ENCODE measurements at places on chromosomes 3 and 15.

GRCh38 chr3:168154089-168154488, 58.4 kb upstream of the GOLIM4 start:
- no peak for DNase-seq

DNA sequence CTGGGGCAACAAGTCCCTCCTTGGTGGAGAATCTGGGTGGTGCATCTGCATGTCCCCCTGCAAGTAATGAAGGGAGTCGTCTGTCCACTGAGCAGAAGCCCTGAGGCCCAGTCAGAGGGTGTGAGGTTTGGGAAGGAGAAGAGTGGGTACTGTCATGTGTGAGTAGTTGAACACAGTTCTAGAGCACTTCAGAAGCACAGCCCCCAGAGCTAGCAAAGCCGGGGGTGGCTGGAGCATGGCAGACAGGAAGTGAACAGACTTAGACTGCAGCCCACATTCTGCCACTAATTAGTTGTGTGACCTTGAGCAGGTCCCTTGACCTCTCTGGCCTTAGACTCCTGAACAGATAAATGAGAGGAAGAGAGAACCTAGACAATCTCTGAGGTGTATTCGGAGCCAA, 207.6 kb downstream of the UACA start:
- DNase-seq, result no peak

DNA sequence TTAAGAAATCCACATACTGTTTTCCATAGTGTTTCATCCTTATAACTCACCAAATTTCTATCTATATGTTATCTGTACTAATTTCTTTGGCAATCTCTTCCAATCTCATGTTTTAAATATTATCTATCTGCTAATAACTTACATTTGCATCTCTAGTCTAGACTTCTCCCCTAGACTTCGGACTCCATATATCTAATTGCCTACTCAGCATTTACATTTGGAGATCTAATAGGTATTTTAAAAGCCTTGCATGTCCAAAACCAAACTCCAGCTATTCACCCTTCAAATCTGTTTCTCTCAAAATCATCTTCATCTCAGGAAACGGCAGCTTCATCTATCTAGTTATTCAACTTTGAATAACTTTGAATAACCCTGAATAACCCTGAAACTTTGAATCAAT, 35.3 kb downstream of the ZNF385D start:
- DNase-seq, result no peak

- DNase-seq, result no peak
Observed at GRCh38 chr3:32240159-32240545, 1.7 kb downstream of the CMTM8 start.

DNA sequence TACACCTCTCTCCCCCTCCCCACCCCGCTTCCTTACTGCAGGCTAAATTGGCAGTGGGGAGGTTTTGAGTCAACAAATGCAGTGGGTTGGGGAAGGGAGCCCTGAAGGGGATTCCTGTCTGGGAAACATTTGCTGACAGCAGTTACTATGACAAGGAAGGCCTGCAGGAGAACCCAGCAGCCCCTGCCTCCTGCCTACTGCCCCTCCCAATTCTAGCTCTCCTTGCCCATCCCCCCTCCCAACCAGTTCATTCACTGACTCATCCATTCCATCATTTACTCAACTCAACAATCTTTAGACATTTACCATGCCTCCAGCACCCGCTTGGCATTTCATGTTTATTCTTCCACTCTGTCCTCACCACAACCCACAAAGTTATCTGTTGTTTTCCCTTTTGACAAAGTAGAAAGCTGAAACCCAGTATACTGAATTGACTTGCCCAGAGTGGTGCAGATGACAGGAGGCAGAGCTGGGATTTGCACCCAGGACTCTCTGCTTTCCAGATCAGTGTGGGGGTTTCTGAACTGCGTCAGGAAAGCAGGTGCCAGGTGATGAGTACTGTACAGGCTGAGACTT, 75.0 kb downstream of the MAGEF1 start:
- no peak for DNase-seq

GRCh38 chr3:102449341-102449740, 14.5 kb downstream of the ZPLD1 start:
- no peak for DNase-seq

DNA sequence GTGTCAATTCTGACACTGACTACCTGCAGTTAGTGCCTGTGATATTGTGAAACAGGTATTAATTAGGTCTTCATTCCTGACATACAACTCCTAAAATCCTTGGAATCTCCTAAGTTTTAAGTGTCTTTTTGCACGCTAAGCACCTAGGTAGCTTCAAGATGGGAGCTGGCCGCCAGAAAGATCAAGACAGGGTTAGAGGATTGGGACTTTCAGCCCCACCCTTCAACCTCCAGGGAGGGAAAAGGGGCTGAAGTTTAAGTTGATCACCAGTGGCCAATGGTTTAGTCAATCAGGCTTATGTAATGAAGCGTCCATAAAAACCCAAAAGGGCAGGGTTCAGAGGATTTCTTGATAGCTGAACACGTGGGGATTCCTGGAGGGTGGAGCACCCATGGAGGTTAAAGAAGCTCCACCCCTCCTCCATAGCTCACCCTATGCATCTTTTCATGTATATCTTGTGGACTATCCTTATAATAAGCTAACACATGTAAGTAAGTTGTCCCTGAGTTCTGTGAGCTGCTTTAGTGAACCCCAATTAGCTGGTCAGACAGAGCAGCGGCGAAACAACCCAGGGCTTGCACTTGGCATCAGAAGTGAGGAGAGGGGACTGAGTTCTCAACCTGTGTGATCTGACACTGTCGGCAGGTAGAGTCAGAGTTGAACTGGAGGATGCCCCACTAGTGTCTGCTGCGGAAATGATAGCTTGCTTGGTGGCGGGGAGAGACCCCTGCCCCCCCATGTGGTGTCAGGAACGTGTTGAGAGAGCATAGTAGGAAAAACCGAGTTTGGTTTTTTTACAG, 12.8 kb upstream of the SRP14 start:
- DNase-seq, result no peak

- DNase-seq, result no peak
Observed at GRCh38 chr15:67735896-67736295, 89.4 kb upstream of the SKOR1 start.

DNA sequence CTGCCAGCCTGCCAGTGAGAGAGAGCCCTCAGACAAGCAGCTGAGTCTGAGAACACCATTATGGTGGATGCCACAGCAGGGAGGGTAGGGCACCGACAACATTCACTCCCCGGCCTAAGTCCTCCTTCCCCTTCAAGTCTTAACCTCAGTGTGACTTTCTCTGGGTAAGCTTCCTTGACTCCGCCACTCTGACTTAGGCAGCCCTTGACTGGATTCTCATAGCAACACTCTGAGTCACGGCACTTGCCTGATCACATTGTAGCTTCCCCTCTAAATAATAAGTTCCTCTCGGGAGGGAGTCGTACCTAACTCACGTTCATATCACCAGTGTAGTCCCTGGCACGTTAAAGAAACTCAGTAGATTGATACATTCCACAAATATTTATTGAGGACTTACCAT, 180.5 kb downstream of the FOXB1 start:
- no peak for DNase-seq

DNA sequence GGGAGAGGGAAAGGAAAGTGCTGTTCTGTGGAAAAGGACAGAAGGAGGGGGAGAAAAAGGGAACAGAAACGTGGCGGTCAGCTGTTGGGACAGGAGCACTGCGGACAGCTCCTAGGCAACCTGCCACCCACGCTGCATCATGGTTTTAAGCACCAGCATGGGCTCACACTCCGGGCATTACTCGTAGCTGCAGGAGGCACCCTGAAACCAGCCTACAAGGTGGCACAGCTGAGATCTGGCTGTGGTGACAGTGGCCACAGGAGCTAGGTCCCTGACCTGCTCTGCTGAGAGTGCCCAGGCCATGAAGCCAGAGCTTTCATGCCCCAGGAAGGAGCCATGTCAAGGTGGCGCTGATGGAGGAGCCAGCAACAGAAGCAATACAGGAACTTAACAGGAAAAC, 161.4 kb upstream of the ST8SIA2 start:
- DNase-seq, result no peak

GRCh38 chr3:3081381-3082233, 28.6 kb downstream of the IL5RA start:
- no peak for DNase-seq

DNA sequence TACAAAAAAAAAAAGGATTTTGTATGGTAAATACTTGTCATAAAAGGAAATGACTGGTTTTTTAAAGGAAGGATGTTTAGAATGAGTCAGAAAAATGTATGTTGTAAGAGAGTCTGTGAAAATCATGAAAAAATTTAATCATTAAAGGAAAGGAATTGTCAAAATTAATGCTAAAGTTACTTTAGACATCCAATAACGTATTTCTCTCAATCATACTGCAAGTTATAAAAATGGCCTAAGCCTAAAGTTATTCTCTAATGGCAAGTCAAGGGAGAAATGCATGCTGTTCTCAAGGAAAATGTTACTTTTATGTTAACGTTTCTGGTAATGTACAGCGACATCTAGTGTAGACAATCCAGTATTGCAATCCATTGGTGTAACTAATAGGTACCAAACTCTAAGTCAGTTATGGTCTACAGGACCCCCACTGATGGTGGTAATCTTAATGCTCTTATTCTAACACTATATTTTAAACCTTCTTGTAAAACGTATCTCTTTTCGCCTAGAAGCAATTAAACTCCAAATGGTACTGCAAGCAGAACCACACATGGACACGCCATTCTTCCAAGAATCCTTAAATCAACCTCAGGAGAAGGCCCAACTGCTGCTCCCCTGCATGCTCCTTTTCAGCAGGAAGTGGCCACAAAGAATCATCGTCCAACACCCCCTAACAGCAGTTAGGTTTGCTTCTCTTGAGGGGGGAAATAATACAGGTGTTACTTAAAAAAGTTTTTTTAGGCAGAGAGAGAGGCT, 35.2 kb downstream of the NCEH1 start:
- DNase-seq, result no peak

DNA sequence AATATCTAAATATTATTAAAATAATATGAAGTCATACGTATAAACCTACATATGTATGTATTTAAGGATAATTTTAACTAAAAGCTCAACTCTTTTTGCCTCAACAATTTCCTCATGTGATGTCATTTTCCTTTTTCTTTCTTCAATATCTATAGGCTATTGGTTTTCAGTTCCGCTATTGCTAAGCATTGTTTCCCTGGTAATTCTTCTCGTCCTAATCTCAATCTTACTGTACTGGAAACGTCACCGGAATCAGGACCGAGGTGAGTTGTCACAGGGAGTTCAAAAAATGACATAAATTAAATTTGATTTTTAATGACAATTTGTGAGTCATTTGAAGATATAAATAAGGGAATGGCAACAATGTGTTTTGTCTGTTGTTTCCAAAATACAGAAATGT, 16.6 kb downstream of the CD200 start:
- no peak for DNase-seq

DNA sequence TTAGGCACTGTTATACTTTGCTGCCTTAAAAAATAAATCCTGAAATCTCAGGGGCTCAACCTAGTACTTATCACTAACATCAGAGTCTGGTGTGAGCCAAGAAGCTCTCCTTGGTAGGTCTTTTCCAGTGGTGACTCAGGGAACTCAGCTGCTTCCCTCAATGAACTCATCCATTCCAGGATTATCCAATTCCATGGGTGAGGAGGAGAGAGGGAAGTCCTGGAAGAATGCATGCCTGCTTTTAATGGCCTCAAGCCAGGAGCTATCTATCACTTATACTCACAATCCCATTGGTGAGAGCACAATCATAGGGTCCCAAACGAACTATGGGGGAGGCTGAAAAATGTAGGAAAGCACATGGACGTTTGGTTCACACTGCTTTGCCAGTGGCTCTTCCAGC, 113.6 kb downstream of the POLR2M start:
- no peak for DNase-seq

GRCh38 chr3:18111796-18112232, 313.3 kb downstream of the SATB1 start:
- DNase-seq, result no peak

GRCh38 chr3:23071296-23071695, 131.8 kb upstream of the UBE2E2 start:
- DNase-seq, result no peak

- DNase-seq, result no peak
Observed at GRCh38 chr3:71563827-71564226, 19.7 kb downstream of the FOXP1 start.

- no peak for DNase-seq
Observed at GRCh38 chr3:102156426-102156825, 278.4 kb upstream of the ZPLD1 start.

GRCh38 chr3:69094467-69095205, 9.9 kb downstream of the ARL6IP5 start:
- no peak for DNase-seq

GRCh38 chr15:69194854-69195253, 34.4 kb downstream of the GLCE start:
- DNase-seq, result no peak

DNA sequence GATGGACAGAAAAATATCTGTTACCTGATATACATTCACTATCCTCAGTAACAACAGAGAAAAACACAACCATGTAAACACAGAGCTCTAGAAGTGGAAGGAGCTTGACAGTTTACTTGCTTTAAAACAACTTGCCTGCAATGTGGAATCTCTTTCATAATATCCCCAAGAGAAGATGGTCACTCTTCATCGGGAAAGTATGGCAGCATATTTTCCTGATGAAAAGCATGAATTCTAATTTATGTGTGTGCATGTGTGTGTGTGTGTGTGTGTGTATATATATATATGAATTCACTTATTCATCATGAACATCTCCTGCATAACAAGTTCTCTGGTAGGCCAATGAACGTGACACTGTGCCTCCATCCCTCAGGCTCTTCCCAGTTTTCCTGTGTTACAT, 81.2 kb downstream of the EFL1 start:
- no peak for DNase-seq

DNA sequence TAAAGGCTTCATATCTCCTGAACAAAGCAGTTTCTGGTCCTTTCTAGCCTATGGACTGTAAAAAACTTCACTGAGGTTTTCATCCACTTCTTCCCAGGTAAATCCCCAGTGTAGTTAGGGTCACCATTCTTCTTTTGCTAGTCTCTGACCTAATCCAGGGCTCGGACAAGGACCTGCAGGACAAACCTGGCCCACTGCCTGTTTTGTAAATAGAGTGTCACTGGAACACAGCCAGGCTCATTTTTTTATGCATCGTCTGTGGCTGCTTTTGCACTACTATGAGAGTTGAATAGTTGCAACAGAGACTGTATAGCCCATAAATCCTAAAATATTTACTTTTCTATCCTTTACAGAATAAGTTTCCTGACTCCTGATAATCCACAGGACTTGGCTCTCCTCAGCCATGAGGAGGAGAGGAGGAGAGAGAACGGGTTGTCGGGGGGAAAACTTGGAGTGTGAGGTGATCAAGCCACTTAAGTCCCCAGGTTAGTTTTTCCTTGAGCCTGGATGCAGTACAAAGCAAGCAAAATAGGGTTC, 29.0 kb downstream of the CCR3 start:
- DNase-seq, result no peak

- no peak for DNase-seq
Observed at GRCh38 chr3:41424543-41425300, 225.4 kb downstream of the CTNNB1 start.
